ENCODE measurements at places on chromosomes 16 and 17.

GRCh38 chr16:57258910-57259475, 13.9 kb downstream of the ARL2BP start:
- no peak for DNase-seq

- DNase-seq, result no peak
Measured at GRCh38 chr17:9203771-9204425, 182.6 kb downstream of the NTN1 start.

- DNase-seq, result no peak
Measured at GRCh38 chr16:21704733-21705132, 41.0 kb downstream of the OTOA start.

DNA sequence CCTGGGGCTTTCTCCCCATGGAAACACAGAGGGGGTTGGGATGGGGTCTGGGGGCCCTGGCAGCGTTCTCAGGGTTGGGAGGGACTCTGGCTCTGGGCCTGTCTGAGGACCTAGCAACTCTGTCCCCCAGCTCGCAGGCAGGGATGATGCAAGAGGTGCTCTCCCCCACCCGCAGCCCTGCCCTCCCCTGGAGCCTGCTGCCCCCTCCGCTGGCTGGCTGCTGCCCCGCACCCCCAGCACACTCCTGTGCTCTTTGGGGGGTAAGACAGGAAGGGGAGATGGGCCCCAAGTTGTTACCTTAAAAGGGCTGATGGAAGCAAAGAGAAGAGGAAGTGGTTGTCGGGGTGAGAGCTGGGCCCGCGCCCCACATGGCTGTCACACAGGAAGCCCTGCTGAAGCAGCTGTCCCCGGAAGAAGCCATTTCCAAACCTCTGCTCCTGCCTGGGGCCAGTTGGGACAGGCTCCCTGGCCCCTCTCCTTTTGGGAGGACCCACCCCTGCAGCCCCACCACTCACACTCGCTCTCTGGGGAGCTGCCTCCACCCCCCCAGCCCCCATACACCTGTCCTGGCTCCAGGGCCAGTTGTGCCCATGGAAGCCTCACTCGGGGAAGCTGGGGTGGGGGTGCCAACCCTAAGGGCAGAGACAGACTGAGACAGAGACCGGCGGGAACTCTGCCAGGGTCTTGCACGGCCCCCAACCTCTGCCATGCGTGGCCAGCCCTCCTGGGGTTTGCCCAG, 2.5 kb downstream of the CORO1A start:
- peak; percentile 75 for DNase-seq

- no peak for DNase-seq
Measured at GRCh38 chr16:47987136-47987535, 168.7 kb downstream of the ABCC12 start.

DNA sequence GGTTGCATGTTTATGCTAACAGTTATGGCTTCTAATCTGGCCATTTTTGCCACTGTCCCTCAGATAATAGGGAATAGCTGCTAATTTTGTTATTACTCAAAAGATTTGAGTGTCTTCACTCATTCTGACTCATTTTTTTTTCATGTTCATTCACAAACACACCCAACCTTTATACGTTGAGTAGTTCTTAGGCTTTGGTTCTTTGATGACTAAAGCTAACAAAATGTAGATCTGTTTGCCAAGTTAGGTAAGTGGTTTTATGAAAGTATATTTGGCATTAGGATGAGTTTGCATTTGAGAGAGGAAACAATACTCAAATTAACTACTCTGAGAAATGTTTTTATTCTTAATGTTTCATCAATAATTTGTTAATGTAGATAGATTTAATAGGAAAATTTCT, 3.6 kb downstream of the MAP2K4 start:
- no peak for DNase-seq

DNA sequence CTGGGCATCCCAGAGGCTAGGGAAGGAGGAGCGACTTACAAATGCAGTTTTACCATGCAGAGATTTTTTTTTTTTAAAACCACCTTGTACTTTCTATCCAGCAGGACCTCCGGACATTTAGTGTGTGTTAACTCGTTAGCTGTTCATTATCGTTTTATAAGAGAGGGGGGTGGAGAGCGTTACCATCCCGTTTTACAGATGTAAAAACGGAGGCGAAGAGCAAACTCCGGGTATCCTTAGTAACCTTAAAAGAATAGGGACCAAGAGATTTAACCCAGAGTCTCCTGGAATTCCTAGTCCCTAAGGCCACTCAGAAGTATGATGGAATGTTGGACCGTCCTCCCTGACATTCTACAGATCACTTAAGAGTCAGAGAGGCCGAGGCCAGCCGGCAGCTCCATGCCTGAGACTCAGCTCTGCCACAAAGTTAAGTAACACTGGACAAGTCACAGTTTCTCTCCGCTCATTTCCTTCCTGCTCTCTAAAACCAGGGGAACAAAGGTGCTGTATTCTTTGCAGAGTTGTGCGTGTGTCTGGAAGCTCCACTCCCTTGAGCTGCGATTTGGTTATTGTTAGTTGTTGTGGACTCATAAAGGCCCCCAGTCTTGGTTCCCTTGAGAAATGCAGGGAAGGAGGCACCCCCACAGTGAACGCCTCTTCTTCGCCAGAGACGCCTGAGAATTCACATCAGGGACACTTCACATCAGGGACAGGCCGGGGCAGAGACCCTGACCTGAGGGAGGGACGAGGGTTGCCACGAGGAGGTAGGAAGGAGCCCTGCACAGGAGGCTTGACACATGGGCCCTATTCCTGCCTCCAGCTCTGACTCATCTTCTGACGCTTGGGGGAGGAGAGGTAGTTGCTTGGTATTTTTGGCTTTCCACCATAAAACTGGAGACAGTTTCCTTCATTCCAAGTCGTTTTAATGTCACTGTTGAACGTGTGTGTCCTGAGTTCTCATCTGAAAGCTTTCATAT, 1.2 kb downstream of the DUSP14 start:
- DNase-seq, result no peak

DNA sequence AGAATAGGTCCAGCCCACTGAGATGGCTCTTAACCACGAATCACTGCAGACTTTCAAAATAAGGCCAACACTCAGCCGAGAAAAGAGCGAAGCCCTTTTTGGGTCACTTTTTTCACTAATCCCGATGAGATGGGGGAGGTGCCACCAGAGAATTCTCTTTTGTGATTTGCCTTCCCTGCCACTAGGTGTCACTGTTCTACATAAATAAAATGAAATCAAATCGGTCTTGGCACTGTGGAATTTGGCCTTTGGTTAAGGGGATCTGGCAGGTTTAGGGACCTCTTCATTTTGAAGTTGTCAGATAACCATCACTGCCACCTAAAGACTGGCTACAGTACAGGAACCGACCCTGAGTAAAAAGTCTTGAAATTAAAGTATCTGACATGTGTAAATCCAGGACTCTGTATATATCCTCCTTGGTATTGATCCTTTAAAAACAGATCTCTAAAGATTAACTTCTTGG, 147.0 kb downstream of the HS3ST4 start:
- no peak for DNase-seq

- no peak for DNase-seq
Measured at GRCh38 chr17:63039899-63040602, 74.0 kb downstream of the TANC2 start.

DNA sequence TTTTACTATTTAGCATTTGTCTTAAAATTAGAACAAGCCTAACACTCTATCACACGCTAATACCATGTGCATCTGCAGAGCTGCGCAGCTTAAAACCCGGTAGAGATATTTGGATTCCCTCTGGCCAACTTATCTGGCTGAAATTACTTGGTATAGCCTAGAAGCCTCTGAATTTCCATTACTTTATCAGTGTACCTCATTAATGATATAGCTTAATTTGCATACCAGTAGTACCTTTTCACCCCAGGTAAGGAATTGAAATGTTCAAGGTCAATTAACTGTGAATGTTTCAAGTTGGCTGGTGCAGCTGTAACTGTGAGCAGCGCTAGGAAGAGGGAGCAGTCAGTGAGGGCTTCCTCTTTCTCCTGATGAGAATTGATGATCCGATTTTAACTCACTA, 74.2 kb downstream of the CNTNAP4 start:
- DNase-seq, result no peak

DNA sequence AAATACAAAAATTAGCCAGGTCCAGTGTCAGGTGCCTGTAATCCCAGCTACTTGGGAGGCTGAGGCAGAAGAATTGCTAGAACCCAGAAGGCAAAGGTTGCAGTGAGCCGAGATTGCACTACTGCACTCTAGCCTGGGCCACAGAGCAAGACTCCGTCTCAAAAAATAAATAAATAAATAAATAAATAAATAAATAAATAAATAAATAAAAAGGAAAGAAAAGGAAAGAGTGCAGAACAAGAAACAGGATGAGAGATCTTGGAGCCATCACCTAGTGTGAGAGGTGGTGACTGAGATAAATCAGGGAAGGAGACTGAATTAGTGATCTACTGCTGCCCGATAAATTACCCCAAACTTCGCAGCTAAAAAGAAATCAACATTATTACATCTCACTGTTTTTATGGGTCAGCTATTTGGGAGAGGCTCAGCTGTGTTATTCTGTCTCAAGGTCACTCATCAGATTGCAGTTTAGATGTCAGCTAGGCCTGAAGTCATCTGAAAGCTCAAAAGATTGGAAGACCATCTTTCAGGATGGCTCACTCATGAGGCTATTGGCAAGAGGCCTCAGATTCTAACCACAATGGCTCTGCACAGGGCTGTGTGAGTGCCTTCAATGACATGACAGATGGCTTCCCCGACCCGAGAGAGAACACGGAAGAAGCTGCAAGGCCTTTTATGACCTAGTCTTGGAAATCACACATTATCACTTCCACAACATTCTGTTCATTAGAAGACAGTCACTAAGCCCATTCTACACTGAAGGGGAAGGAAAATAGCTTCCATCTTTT, 66.4 kb downstream of the CMC2 start:
- no peak for DNase-seq

- DNase-seq, result no peak
Measured at GRCh38 chr17:40561871-40562611, 3.2 kb downstream of the CCR7 start.

- DNase-seq, result no peak
Measured at GRCh38 chr17:40076591-40076990, 13.8 kb downstream of the THRA start.

DNA sequence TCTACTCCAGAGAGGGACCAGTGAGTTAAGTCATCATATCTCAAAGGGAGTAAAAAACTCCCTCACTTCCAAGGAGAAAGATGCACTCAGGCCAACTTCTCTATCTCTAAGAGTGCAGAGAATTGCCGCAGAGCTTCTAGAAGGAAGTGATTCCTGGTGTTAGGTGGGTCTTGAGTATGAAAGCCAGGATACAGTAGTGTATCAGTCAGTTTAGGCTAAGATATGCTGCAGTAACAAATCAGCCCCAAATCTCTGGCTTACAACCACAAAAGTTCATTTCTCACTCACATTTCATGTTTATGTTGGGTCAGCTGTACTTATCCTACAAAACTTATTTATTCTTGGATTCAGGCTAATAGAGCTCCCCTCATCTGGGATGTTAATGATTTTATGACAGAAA, 106.3 kb downstream of the HS3ST4 start:
- DNase-seq, result no peak

- no peak for DNase-seq
Measured at GRCh38 chr16:66416939-66417700, 10.0 kb upstream of the BEAN1 start.

GRCh38 chr17:38885728-38886642, 16.1 kb downstream of the LASP1 start:
- DNase-seq, result no peak

- no peak for DNase-seq
Measured at GRCh38 chr17:2423271-2423670, 22.4 kb upstream of the MNT start.

- no peak for DNase-seq
Measured at GRCh38 chr17:49951362-49952082, 17.5 kb upstream of the DLX4 start.

DNA sequence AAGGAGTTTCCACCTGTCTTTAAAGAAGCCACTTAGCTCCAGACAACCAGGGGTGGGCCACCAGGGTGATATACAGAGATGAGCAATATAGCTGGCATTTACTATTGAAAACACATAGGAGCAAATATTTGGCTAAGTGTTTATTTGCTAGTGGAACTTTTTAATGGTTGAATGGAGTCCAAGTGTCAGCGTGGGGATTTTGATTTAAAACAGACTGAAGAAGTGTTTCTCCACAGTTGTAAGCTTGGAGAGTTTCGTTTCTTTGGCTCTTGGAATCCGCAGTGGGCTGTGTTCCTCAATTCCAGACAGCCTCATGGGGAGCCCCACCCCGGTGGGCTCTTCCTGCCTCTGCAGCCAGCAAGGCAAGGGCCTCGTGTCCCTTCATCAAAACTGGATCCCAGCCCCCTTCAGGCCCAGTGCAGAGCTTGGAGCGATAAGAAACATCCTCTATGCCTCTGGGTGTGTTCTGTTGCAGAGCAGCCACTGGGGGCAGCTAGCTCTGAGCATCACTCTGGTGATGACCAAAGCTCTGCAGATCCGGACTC, 36.1 kb downstream of the NOG start:
- DNase-seq, result no peak

DNA sequence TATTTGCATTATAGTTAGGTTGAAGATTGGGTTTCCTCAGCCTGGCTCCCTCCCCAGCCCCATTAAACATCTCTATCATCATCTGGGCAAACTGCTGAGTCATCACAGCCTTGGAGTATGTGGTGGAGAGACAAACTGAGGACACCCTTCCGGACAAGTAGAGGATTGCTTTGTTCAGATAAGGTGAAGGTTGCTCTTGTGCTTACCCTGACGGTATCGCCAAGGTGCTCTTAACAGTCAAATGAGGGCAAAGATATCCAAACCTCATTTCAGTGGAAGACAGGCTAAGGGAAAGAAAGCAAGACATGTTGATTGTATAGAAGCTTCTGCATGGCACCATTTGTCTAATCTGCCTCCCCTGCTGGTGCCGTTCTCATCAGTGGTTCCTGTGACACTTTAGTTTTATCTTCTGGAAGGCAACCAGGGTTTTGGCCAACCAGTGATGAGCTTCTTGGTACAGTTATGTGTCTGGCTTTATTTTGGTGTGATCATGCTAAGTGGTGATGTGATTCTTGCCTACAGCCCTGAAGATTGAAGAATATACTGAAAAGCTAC, 56.9 kb upstream of the LGALS9 start:
- DNase-seq, result no peak

- no peak for DNase-seq
Measured at GRCh38 chr16:60279061-60279665, 1545.0 kb upstream of the GOT2 start.

- DNase-seq, result no peak
Measured at GRCh38 chr17:20993863-20994778, 48.7 kb downstream of the USP22 start.

GRCh38 chr17:81030741-81031565, 4.0 kb upstream of the BAIAP2 start:
- no peak for DNase-seq

DNA sequence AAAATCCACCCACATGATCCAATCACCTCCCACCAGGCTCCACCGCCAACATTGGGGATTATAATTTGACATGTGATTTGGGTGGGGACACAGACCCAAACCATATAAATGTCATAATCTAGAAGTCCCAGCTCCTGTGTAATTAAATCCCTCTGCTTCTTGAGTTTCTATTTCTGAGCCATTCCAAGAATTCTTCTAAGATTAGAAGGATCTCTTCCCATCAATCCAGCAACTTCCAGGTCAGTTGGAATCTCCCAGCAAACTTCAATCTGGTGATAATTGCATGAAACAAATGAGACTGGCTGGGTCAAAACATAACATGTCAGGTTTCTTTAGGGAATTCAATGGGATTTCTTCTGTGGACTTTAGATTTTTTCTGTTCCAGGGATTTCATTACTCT, 127.8 kb upstream of the CDH5 start:
- no peak for DNase-seq
